RCC 7860 (cell line): ENCODE measurements at places on chromosomes 11 and 22.

- DNase-seq, result no peak
Observed at GRCh38 chr22:33105501-33105911, 47.3 kb upstream of the SYN3 start.

DNA sequence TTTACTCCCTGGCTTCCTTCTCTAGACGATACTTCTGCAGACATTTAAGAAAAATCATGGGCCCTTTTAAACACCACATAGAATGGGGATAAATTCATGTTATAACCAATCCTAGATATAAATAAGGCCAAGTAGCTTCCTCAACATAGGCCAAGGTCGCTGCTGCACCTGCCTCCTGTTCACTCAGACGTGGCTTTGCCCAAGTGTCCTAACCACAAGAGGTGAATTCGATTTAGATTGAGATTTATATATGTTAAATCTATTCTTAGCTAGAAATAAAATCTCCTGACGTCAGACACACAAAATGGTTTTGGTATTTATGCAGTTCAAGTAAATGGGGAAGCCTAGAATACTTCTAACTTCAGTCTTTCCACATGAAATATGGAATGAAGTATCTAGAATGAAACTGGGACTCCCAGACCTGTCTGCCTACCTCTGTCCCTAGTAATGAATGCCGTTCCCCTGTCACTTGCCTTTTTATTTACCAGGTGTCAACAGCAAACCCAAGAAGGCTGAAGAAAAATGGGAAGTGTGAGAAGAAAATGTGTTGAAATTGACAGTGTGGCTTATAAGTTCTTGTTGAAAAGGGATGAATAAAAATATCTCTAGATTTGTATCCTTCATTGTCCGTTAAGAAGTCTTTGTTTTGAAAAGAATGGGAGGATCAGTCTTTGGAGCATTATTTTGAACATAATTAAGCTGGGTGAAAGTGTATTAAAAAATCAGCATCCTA lies 131.8 kb downstream of the HIPK3 start:
- DNase-seq, result no peak

GRCh38 chr11:62709247-62710000 lies 1.9 kb downstream of the GNG3 start:
- DNase-seq, result no peak

- DNase-seq, result no peak
Observed at GRCh38 chr22:19933341-19934241, 8.0 kb upstream of the COMT start.

DNA sequence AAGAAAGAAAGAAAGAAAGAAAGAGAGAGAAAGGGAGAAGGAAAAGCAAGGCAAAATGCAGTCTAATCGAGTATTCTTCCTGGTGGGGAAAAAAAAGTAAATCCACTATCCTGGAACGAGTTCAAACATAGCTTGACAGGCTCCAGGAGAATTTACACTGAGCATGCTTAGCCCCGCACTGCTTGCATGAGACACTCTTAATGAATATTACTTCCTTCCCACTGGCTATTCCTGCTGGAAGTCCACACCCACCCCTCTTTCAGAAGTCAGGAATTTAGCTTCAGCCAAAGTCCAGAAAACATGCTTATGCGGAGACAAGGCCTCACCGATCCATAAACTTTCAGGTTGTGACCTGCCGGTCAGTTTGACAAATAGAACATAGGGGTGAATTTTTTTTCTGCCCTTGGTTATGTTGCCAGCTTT lies 251.8 kb upstream of the BLID start:
- no peak for DNase-seq

- no peak for DNase-seq
Observed at GRCh38 chr11:123268156-123268555, 73.1 kb upstream of the CLMP start.

DNA sequence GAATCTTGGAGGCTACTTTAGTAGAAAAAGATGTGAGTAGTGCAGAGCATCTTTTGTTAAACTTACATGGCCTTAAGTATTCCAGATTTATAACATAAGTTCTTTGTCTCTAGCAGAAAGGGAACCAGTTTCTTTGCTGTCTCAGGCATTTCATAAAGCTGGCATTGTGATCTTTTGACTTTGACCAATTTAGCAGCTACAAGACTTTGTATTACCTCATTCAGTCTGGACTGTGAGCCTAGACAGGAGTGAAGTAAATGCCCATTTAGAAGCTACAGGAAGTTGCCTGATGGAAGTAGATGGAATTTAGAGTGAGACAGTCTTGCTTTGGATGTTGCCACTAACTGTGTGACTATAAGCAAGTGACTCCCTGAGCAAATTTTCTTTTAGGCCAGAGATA lies 25.7 kb upstream of the GLYAT start:
- DNase-seq, result no peak

GRCh38 chr22:19807914-19808872 lies 46.5 kb downstream of the GNB1L start:
- no peak for DNase-seq

DNA sequence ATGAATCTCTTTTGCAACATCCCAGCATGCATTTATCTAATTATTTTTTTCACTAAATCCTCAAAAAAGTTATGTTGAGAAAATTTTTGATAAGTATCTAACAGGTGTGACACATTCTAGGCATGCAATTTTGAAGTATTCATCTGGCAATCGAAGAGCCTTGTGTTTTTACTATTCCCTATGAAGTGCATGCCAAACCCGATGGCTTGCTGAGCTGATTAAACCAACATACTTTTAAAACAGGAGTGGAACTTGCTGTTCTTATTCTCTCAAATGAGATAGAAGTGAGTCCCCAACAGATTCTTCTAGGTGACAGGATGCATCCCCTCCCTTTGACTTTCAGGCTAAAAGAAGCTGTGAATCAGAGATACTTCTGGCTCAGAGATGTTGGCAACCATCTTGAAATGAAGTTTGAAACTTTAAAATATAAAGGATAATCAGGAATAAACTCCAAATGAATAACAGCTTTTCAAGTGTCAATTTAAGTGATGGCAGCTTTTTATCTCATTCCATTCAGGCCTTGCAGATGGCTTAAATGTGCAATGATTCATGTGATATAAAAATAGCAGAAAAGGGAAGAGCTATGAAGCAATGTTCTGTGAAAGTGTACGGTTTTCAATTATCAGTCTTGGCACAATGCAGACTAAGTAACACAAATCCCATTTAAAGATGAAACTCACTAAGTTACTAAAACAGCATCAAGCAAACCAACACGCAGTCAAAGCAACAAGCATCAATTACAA lies 67.7 kb downstream of the APOL5 start:
- no peak for DNase-seq

DNA sequence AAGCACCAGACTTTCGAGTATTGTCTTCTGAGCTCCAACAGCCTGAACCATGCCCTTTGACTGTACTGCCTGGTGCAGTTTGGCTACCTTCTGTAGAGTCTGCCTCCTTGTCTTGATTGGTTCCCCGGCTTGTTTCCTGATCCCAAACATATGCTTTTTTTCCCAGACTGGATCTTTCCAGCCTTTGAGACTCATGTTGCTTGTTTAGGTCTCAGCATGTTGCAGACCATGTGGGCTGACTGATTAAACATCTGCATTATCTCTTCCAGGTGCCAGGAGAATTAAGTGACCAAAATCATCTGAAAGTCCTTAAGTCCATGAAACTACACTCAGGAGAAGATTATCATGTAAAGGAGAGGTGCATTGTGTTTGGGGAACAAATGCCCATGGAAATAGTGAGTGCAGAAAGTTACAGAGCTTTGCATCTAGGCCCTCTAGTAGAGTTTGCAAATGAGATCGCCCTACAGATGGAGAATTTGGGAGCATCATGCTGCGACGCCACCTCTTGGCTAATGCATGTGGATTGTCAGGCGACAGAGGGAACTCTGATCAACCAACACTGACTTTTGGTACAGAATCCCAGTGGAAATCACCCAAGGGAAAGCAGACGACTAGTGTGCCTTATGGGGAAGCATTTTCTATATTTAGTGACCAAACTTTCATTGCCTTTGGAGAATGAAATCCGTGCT lies 188.8 kb downstream of the BLID start:
- no peak for DNase-seq

- no peak for DNase-seq
Observed at GRCh38 chr22:28958611-28959010, 75.2 kb downstream of the ZNRF3 start.

DNA sequence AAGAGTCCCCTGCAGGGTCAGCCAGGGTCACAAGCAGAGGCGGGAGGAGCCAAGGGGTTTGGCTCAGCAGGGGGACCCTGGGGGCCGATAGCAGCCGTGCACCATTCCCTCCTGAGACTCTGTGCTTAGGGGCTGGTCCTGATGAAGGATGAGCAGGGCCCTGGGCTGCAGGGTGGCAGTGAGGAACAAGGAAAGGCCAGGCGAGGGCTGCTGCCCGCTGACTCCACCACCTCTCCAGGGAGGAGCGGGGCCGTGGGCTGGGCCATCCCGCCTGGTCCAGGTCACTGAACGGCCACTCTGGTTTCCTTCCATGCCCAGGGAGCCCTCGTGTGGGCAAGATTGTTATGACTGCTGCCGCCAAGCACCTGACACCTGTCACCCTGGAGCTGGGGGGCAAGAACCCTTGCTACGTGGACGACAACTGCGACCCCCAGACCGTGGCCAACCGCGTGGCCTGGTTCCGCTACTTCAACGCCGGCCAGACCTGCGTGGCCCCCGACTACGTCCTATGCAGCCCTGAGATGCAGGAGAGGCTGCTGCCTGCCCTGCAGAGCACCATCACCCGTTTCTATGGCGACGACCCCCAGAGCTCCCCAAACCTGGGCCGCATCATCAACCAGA lies 9.2 kb upstream of the NDUFS8 start:
- DNase-seq, result peak; percentile 47

DNA sequence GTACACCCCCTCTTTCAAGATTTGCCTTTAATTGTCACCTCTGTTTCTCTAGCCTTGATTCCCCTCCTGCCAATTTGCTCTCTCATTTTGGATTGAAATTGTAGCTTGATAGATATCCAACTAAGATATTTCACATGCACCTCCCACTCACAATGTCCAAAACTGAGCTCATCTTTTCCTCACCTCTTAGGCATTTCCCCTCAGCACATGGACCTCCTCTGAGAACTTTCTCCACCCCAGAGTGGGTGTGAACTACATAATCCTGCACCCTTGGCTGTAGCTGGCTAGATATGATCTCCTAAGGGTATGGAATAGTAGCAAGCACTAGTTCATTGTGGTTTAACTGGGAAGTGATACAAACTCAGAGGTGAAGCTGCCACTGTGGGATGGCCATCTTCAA lies 91.5 kb upstream of the SESN3 start:
- no peak for DNase-seq

DNA sequence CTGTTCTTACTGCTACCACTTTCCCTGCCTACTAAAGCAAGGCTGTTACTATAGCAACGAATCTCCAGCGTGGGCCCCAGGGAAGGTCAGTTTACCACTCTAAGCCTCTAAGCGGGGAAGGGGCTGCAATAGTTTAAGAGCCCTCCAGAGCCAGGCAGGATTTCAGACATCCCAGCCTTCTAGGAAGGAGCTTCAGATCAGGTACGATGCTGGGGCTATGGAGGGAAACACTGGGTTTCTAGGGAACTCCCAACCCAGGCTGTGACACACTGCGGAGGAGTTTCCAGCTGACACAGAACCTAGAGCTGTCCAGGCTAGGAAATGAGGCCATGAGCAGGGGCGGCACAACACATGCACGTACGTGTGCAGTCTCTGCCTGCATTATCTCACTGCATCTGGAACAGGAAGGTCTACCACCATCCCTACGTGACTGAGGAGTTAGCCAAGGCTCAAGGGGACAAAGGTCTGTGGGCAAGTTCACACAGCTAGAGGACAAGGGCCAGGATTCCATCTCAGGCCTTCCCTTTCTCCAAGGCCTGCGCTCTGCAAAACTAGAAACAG lies 20.4 kb downstream of the HPS4 start:
- DNase-seq, result no peak

GRCh38 chr11:125426818-125427528 lies 69.1 kb downstream of the FEZ1 start:
- DNase-seq, result no peak

DNA sequence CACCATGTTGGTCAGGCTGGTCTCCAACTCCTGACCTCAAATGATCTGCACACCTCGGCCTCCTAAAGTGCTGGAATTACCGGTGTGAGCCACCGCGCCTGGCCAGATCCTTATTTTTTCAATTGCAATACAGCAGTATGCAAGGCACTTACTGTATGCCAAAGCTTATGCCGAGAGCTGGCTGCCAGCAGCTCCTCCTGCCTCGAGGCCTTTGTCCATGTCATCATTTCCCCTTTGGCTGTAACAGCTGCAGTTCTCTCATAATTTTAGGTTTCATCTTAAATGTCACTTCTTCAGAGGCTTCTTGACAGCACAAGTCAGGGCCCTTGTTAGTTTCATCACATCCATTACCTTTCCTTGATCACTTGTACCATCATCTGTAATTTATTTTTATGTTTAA lies 1.5 kb upstream of the SREBF2 start:
- DNase-seq, result no peak

- no peak for DNase-seq
Observed at GRCh38 chr11:43366677-43367076, 8.0 kb downstream of the TTC17 start.

- no peak for DNase-seq
Observed at GRCh38 chr11:121473064-121473777, 20.5 kb upstream of the SORL1-AS1 start.
